Placental epithelial cell (primary cell): ENCODE measurements at places on chromosomes 1 and 21. TPM values are rescaled to one million over a fixed set of nuclear protein-coding genes. Genes with fewer than 3 reads are reported as not detected.

Gene ARHGAP29
- total RNA-seq, result 89.1 and 182 TPM in 2 replicates

Gene TMEM125
- not detected in 2 replicates for total RNA-seq

Gene CFAP141
- total RNA-seq, result not detected in 2 replicates

Gene CNTN2
- total RNA-seq, result under 0.01 TPM in 1 of 2 replicates, not detected in the other

Gene DCDC2B
- total RNA-seq, result not detected in 2 replicates

Gene RGS16
- total RNA-seq, result 0.11 and 0.39 TPM in 2 replicates

Gene C4BPB
- total RNA-seq, result 0.79 and 40.1 TPM in 2 replicates

Gene KCNE2
- not detected in 2 replicates for total RNA-seq

Gene TFF1
- not detected in 2 replicates for total RNA-seq

Gene ETNK2
- total RNA-seq, result 144 and 200 TPM in 2 replicates

Gene WNT3A
- total RNA-seq, result not detected in 2 replicates

Gene MTOR
- total RNA-seq, result 30.2 and 57.4 TPM in 2 replicates

Gene AQP10
- not detected in 2 replicates for total RNA-seq

Gene STYXL2
- not detected in 2 replicates for total RNA-seq

Gene VWA1
- total RNA-seq, result 46.0 and 64.8 TPM in 2 replicates

Gene CCDC185
- not detected in 2 replicates for total RNA-seq

Gene LRRC53
- total RNA-seq, result not detected in 2 replicates

Gene GNAT2
- total RNA-seq, result 0.11 and 0.39 TPM in 2 replicates

Gene FCRL4
- not detected in 2 replicates for total RNA-seq

Gene JAM2
- 0.39 TPM in 1 of 2 replicates, not detected in the other for total RNA-seq

Gene DPT
- not detected in 2 replicates for total RNA-seq

Gene SOX13
- 9.2 and 24.3 TPM in 2 replicates for total RNA-seq

Gene NBPF6
- total RNA-seq, result not detected in 2 replicates

Gene CFHR5
- not detected in 2 replicates for total RNA-seq

Gene SPRR1A
- not detected in 2 replicates for total RNA-seq

Gene WLS
- total RNA-seq, result 9.4 and 18.7 TPM in 2 replicates

Gene CHI3L2
- 3.5 and 4.9 TPM in 2 replicates for total RNA-seq

Gene SGIP1
- 0.11 and 0.39 TPM in 2 replicates for total RNA-seq

Gene CHRM3
- total RNA-seq, result not detected in 2 replicates
